ENCODE measurements at places on chromosomes 7 and 10. TPM values are rescaled to one million over a fixed set of nuclear protein-coding genes. Genes with fewer than 3 reads are reported as not detected.

Gene CRYGN
- total RNA-seq: not detected

Gene CCL24
- not detected for total RNA-seq

Gene SEMA3A
- total RNA-seq: 0.41 TPM

Gene ARMC3
- not detected for total RNA-seq

Gene SRRM3
- total RNA-seq: not detected

Gene ZNF25
- total RNA-seq: 6.4 TPM

Gene VWA2
- total RNA-seq: not detected

Gene MCMBP
- 36.0 TPM for total RNA-seq

Gene NPC1L1
- total RNA-seq: not detected

Gene CCDC146
- 10.2 TPM for total RNA-seq

Gene C10orf67
- not detected for total RNA-seq

Gene TSPAN13
- total RNA-seq: 26.3 TPM

Gene CFAP70
- total RNA-seq: 2.9 TPM

Gene GDF2
- total RNA-seq: not detected

- H3K36me3 ChIP-seq: no peaks in the 10 kb centered on the region
- no peak overlapping the region for H3K4me3 ChIP-seq
- no peaks in the 10 kb centered on the region for H3K4me1 ChIP-seq
- no peak for DNase-seq
These were observed 649.2 kb downstream of the SORCS1 start for GRCh38 chr10:106515206-106515790.

DNA sequence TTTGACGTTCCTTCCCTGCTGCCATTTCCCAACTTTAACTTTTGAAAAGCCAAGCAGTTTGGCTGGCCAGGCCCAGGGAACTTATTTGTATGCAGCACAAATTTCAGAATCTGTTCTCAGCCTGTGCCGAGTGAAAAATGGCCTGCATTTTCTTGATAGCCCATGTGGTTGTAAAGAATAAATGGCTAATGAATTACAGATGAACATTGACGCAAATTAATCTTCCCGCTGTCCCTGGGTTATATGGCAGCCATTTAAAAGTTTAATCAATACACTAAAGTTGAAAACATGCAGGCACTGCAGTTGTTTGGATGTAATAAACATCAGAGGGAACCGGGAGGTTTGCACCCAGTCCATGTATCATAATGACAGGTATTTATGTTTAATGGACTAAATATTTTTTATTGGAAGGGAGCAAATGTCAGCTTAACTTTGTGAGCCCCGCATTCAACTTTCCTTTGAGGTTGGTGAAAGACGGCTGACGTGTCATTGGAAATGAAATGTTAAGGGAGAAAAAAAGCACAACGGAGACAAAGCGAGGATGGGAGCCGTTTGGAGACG is 1092.4 kb downstream of the LRMDA start:
- H3K4me3 ChIP-seq: no peak overlapping the region
- no peaks in the 10 kb centered on the region for H3K27me3 ChIP-seq
- H3K4me1 ChIP-seq: no peaks in the 10 kb centered on the region
- no peaks in the 10 kb centered on the region for H3K36me3 ChIP-seq
- H3K27ac ChIP-seq: no peak overlapping the region
- DNase-seq: no peak

- no peak for DNase-seq
- H3K4me1 ChIP-seq: peaks cover 66% of the 10 kb centered on the region
- no peaks in the 10 kb centered on the region for H3K36me3 ChIP-seq
- no peaks in the 10 kb centered on the region for H3K27me3 ChIP-seq
These were observed 10.4 kb upstream of the PCGF5 start for GRCh38 chr10:91210014-91210413.

GRCh38 chr7:43694399-43694748 is 34.9 kb downstream of the COA1 start:
- no peak overlapping the region for H3K4me3 ChIP-seq
- no peak overlapping the region for H3K27ac ChIP-seq
- H3K27me3 ChIP-seq: no peaks in the 10 kb centered on the region
- H3K36me3 ChIP-seq: no peaks in the 10 kb centered on the region

GRCh38 chr7:67870396-67870795 is 873.8 kb downstream of the TYW1 start:
- H3K27me3 ChIP-seq: no peaks in the 10 kb centered on the region
- H3K36me3 ChIP-seq: no peaks in the 10 kb centered on the region
- H3K4me1 ChIP-seq: no peaks in the 10 kb centered on the region
- no peak overlapping the region for H3K27ac ChIP-seq
- H3K4me3 ChIP-seq: no peak overlapping the region

DNA sequence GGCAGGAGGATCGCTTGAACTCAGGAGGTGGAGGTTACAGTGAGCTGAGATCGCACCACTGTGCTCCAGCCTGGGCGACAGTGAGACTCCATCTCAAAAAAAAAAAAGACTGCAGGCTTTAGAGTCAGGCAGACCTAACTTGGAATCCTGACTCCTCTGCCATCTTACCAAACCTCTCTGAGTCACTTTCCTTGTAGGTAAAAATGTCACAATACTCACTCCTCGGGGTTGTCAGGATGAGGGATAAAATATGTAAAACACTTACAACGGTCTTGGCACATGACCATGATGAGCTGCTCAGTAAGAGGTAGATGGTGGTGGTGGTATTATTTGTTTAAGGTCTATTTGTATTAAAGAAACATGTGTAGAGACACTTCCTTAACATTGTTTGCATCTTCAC is 154.1 kb upstream of the PDE1C start:
- DNase-seq: no peak
- H3K36me3 ChIP-seq: no peaks in the 10 kb centered on the region
- no peak overlapping the region for H3K4me3 ChIP-seq
- H3K27me3 ChIP-seq: no peaks in the 10 kb centered on the region

DNA sequence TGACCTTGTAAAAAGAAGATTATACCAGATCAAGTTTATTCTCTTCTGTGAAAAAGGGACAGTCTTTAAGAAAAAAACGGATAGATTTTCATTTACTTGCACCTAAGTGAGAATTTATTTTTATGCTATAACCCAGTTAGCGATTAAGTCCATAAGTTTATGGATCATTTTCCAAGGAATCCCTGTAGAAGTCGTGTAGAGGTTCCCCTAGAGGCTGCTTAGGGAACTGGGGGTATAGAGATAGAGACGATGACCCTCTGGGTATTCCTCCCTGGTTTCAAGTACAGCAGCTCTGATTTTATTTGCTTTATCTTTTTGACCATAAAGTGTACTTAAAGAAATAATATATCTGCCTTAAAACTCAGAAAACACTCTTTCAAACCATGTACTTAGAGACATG is 648.4 kb upstream of the LRRTM3 start:
- no peak overlapping the region for H3K27ac ChIP-seq
- no peaks in the 10 kb centered on the region for H3K4me1 ChIP-seq
- no peak overlapping the region for H3K4me3 ChIP-seq

DNA sequence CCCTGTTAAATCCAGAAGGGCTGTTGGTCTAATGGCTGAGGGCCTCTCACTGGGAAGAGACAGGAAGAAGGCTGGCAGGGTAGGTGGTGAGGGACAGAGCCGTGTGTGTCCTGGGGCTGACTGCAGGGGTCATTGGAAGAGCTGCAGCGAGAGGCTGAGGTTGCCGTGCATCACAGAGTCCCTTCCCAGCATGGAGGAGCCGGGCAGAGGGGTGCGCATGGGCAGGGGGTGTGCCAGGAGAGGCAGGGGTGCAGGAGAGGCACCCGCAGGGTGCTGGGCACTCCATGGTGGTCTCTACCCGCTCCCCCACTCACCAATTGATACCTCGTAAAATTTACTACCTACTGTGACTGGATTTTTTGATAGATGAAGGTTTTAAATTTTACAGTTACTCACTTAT is 124.3 kb downstream of the ACTR3B start:
- H3K4me3 ChIP-seq: no peak overlapping the region
- H3K4me1 ChIP-seq: no peaks in the 10 kb centered on the region
- no peak for DNase-seq
- no peak overlapping the region for H3K27ac ChIP-seq

- no peak overlapping the region for H3K27ac ChIP-seq
- H3K36me3 ChIP-seq: peaks cover 2% of the 10 kb centered on the region
- H3K27me3 ChIP-seq: no peaks in the 10 kb centered on the region
- no peaks in the 10 kb centered on the region for H3K4me1 ChIP-seq
- no peak overlapping the region for H3K4me3 ChIP-seq
These were observed 32.5 kb downstream of the NUB1 start for GRCh38 chr7:151374139-151374538.

DNA sequence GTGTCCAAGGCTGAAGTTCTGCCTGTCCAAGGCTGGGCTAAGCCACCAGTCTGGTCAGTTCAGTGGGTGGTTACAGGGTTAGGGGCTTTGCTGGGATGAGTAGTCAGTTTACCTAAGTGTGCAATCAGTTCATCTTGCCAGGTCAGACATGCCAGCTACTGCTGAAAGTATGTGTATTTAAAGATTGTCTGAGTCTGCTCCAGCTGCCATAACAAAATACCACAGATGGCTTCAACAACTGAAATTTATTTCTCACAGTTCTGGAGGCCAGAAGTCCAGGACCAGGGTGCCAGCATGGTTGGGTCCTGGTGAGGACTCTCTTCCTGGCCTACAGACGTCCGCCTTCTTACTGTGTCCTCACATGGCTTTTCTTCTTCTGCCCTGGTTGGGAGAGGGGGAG is 52.4 kb upstream of the TNS3 start:
- no peaks in the 10 kb centered on the region for H3K36me3 ChIP-seq
- H3K27me3 ChIP-seq: no peaks in the 10 kb centered on the region
- DNase-seq: no peak
- no peak overlapping the region for H3K27ac ChIP-seq
- peaks cover 16% of the 10 kb centered on the region for H3K4me1 ChIP-seq

GRCh38 chr10:17684537-17684936 is 40.6 kb downstream of the STAM start:
- peaks cover 14% of the 10 kb centered on the region for H3K4me1 ChIP-seq
- DNase-seq: no peak
- H3K27me3 ChIP-seq: no peaks in the 10 kb centered on the region
- no peak overlapping the region for H3K27ac ChIP-seq

DNA sequence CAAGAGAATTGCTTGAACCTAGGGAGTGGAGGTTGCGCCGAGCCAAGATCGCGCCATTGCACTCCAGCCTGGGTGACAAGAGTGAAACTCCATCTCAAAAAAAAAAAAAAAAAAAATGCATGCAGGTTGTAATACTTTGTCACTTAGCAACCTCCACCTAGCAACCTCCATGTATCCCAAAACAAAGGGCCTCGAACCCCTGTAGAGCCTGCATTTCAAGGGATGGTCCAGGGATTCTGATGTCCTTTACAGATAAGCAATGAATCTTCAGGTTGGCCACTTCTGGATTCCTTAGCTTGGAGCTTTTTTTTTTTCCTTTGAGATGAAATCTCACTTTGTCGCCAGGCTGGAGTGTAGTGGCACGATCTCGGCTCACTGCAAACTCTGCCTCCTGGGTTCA is 1211.0 kb downstream of the TYW1 start:
- H3K36me3 ChIP-seq: no peaks in the 10 kb centered on the region
- no peak overlapping the region for H3K4me3 ChIP-seq
- H3K4me1 ChIP-seq: no peaks in the 10 kb centered on the region
- DNase-seq: no peak
- H3K27ac ChIP-seq: no peak overlapping the region

GRCh38 chr10:7193369-7193768 is 217.5 kb downstream of the SFMBT2 start:
- peaks cover 30% of the 10 kb centered on the region for H3K4me1 ChIP-seq
- H3K4me3 ChIP-seq: peak overlapping the region; percentile 15
- peak overlapping the region; percentile 82 for H3K27ac ChIP-seq
- H3K36me3 ChIP-seq: peaks cover 9% of the 10 kb centered on the region
- no peak for DNase-seq

GRCh38 chr10:117755659-117756014 is 213.1 kb downstream of the EMX2 start:
- no peaks in the 10 kb centered on the region for H3K36me3 ChIP-seq
- H3K27me3 ChIP-seq: no peaks in the 10 kb centered on the region
- no peaks in the 10 kb centered on the region for H3K4me1 ChIP-seq
- DNase-seq: no peak

GRCh38 chr7:3998060-3998459 is 684.0 kb upstream of the FOXK1 start:
- H3K36me3 ChIP-seq: no peaks in the 10 kb centered on the region
- no peak overlapping the region for H3K27ac ChIP-seq
- no peaks in the 10 kb centered on the region for H3K27me3 ChIP-seq
- no peak overlapping the region for H3K4me3 ChIP-seq
- no peaks in the 10 kb centered on the region for H3K4me1 ChIP-seq

DNA sequence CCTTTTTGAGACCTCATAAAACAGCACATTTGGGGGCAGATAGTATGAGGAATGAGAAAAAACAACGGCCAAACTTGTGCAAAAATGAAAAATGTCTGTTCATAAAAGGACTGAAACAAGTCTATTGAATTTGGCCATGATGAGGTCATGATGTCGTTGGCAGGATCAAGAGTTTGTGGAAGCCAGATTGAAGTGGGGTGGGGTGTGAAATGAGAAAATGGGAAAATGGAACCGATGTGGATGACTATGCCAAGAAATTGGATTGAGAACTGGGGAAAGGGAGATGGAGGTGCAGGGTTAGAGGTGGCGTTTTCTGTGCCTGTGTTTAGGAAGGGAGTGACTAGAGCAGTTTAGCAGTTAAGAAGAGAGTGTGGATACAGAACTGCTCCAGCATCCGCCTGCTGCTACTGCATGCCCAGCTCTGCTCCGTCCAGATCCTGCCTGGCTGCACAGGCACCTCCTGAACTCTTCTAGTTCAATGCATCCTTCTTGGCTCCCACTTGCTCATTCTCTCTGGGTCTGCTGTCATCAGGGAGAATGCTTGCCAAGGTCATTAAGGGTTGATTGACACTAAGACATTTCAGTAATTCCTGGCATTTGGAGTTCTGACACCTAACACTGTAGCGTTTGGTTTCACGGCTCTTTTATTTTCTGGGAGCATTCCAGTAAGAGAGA is 111.9 kb downstream of the GALNT17 start:
- no peaks in the 10 kb centered on the region for H3K4me1 ChIP-seq
- H3K27me3 ChIP-seq: no peaks in the 10 kb centered on the region
- H3K27ac ChIP-seq: no peak overlapping the region

DNA sequence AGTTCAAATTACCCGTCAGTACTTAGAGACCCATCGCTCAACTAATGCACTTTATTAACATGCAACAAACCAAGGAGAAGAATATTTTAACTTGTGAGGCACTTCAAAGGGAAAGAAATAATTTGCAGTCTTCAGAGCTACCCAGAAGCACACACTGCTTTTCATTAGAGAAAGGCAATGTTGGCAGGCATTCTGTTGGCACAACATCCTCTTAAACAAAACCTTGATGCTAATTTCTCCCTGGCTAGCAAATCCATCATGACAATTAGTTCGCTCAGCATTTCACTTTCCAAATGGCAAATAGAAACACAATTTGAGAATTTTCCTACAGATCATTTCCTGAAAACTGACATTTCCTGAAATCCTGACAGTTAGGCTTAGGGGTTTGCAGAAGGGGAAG is 155.6 kb upstream of the FAM13C start:
- no peak overlapping the region for H3K4me3 ChIP-seq
- DNase-seq: no peak
- H3K27ac ChIP-seq: no peak overlapping the region

DNA sequence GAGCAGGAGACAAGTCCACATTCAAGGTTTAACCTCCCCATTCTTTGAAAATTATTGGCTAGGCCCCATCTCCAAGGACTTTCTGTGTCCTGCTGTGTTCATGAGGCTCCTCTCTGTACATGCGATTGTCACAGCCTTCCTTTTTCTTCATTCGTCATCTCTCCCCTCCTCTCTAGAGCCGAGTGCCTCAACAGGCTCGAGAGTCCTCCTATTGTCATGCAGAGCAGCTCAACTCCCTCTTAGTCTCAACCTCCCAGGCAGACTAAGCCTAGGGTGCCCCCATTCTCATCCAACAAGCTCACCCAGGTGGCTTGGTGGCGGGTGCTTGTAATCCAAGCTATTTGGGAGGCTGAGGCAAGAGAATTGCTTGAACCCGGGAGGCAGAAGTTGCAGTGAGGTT is 35.1 kb upstream of the SAMD8 start:
- no peaks in the 10 kb centered on the region for H3K36me3 ChIP-seq
- DNase-seq: no peak

All from B cell (primary cell).